Hematopoietic multipotent progenitor cell treated with erythropoietin and hydrocortisone succinate and interleukin-3 and kit ligand, for 17 days (in vitro differentiated cells): ENCODE measurements at places on chromosomes 3 and 15.

DNA sequence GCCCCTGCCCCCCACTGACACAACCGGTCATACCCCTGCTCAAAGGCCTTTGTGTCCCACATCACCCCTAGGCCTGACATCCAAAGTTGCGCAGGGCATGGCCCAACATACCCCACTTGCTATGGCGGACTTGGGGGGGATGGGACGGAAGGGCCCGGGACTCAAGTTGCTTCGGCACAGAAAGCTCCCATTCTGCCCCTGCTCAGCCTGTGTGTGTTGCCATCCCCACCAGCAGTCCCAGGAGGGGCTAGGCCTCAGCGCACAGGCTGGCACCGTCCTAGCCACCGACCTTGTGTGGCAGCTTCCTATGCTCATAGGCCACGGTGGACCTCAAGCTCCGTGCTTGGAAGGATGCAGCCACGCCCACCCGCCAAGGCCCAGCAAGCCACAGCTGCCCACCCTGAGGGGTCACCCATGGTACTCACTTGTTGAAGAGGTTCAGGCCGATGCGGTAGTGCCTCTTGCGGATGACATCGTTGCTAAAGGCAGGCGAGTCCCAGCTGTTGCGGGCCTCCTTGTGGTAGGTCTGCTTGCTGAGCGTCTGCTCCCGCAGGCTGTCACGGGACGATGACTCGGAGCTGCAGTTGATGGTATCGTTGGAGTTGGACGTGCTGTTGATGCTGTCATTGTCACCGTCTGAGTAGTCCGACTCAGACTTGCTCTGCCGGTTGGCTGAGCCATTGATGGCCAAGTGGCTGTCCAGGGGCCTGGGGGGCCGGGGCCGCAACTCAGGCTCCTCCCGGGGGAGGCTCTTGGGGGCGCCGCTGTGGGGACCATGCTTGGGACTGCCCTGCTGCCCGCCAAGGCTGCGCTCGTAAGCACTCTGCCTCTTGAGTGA is 93.9 kb upstream of the RPL32 start:
- DNase-seq = no peak

DNA sequence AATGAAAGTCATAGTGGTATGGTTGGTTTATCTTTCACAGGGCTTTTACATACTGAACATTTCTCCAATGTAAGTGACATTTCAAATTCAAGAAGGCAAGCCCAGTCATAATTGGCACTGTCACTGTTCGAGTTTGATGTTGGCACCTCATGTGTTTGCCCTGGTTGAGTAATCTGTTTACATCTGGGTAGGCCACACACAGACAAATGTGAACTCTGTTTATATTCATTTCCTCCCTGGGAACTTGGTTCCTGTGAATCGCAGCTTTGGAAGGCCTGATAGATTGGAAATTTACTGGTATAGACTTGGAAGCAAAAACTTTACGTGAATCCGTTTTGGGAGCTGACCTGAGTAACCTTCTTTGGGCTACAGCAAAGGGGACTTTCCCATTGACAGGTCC is 395.2 kb upstream of the AZI2 start:
- DNase-seq = no peak

GRCh38 chr3:20870106-20870899 is 684.3 kb upstream of the SGO1 start:
- DNase-seq = no peak

DNA sequence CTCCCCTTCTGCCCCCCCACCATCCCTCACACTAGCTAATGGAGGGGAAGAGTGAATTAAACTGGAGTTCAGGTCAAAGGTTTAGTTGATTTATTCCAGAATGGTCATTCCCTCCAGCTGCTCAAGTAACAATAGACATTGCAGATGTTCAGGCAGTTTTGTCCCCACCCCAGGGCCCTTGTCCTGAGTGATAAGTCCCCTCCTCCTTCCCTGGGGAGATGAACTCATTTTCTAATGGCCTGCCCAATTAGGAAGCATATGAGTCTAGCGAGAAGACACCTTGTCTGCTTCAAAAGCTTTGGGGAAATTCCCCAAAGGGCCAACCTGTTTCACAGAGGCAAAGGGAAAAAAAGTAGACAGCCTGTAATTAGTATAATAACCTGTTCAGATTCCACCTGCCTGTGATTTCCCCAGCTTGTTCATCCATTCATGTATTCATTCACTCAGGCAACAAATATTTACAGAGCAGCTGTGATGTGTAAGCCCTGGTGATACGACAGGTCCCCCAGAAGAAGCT is 165.3 kb downstream of the SHQ1 start:
- no peak for DNase-seq

GRCh38 chr3:28949580-28949979 is 331.3 kb upstream of the RBMS3 start:
- DNase-seq = no peak

DNA sequence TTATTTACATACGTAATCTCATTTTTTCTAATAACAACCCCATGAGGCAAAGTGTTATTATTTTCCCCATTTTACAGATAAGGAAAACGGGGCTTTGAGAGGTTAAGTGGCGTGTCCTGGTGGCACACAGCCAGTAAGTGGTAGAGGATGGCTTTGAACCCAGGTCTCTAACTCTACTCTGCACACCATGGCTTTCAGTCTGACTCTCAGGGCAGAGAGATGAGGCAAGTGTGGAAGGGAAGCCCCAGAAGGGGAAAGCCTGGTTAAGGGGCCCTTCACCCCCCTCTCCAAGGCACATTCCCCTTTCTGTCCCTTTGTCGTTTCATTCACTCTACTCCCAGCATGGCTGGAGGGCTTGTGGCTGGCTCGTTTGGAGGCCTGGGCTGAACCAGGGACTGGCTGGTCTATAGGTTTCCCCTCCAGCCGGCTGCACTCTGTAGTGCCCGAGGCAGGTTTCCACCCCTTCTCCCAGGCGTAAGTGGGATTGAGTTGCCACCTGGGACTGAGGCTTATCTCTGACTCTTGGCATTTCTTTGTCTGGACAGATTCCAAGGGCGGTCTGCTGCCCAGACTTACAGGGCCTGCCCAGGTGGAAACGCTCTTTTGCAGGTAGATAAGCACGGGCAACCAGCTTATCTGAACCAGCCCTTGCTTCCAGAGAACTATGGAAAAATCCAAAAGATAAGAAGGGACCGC is 12.1 kb downstream of the SEMA4B start:
- DNase-seq = peak; percentile 51
